CD4-positive, alpha-beta T cell treated with Interferon gamma for 1 hour (primary cell): ENCODE measurements at places on chromosomes 12 and 14.

- DNase-seq, result peak; percentile 12
Observed at GRCh38 chr12:91947459-91947858, 198.2 kb downstream of the BTG1 start.

- no peak for DNase-seq
Observed at GRCh38 chr14:22541721-22542120, 47.3 kb downstream of the DAD1 start.

- no peak for DNase-seq
Observed at GRCh38 chr12:47849261-47849660, 29.6 kb upstream of the HDAC7 start.

GRCh38 chr12:12689647-12690300 lies 6.2 kb downstream of the GPR19 start:
- no peak for DNase-seq

DNA sequence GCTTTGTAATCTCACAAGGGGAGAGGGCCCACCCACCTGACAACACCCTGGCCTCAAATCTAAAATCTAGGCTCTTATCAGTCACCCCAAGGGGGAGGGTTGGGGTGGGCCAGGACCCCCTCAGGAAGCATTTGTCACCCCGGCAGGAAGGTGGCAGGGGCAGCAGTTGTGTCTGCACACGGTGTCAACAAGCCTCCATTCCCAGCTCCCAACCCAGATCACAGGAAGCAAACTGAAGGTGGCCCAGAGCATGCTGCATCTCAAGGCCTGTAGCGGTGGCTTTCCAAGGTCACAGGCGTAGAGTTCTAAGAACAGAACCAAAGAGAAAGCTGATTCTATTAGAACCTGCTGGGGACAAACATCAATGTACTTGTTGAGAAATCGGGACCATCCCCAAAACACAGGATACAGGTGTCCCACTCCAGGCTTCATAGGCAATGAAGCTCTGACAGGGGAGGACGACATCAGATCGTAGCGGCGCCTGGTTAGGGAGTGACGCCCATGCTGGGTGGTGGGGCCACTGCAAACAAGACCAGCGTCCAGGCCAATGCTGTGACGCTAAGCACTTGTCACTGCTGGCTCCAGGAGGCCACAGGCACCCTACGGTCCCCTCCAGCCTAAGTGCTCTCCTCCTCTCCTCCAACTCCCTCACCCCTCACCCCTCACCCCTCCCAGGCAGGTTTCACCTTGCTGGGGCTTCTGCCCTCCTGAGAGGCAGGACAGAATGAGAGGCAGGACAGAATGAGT lies 52.9 kb downstream of the CCDC88C start:
- DNase-seq, result no peak

DNA sequence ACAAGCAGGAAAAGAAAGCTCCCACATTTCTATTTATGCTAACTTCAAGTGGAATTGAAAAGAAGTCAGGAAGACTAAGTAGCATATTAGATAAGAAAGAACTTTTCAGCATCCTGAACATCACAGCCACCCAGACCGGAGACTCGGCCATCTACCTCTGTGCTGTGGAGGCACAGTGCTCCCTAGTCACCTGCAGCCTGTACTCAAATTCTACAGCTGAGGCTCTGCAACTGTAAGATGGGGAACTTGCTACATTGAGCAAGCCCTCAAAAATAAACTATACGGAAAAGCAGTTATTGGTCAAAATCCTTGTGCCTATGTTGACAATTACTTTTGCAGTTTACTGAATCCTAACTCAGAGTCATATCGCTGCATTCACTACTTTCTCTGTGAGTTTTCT lies 361.9 kb downstream of the DAD1 start:
- no peak for DNase-seq

DNA sequence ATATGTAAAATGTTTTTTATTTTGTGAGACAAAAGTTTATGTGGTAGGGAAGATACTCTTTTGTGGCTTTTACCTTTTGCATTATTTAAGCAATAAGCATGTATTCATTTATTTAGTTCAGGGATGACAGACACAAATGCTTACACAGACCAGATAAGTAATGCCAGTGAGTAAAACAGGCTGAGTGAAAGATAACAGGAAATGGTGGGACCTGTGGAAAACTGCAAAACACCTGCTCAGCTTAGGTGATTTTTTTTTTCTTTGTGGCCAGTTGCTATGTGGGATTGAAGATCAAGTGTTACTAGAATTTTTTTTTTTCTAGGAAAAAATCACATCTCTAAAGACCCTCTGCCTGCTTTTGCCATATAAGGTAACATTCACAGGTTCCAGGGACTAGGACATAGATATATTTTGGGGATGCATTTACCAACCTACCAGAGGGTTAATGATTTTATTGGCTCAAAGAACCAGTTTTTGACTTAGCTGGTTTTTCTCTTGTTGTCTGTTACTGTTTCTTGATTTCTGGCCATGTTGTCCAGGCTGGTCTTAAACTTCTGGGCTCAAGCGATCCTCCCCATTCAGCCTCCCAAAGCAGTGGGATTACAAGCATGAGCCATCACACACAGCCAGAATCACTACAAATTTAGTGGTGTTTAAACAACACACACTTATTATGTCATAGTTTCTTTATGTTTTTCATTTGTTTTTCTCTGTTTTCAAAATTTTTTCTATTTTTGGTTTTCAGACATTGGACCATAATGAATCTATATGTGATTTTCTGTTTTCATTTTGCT lies 9.8 kb downstream of the PSMA6 start:
- DNase-seq, result no peak

DNA sequence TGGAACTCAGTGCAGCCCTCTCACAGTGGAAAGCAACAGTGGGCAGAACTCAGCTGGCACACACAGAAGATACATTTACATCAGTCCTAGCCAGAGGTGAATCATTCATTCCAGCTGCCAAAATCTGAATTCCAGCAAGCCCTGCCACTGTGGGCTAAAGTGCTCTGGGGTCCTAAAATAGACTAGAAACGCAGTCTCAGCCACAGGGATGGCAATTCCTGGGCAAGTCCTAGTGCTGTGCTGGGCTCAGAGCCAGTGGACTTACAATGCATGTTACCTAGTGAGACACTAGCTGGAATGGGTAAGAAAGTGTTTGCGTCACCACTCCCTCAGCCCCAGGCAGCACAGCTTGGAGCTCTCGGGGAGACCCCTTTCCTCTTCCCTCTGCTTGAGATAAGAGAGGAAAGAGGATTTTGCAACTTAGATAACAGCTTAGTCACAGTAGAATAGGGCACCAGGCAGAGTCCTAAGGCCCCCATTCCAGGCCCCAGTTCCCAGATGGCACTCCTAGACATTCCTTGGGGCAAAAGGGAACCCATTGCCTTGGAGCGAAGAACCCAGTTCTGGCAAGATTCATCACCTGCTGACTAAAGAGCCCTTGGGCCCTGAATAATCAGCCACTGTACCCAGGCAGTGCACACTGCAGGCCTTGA lies 592.9 kb downstream of the FSCB start:
- no peak for DNase-seq

DNA sequence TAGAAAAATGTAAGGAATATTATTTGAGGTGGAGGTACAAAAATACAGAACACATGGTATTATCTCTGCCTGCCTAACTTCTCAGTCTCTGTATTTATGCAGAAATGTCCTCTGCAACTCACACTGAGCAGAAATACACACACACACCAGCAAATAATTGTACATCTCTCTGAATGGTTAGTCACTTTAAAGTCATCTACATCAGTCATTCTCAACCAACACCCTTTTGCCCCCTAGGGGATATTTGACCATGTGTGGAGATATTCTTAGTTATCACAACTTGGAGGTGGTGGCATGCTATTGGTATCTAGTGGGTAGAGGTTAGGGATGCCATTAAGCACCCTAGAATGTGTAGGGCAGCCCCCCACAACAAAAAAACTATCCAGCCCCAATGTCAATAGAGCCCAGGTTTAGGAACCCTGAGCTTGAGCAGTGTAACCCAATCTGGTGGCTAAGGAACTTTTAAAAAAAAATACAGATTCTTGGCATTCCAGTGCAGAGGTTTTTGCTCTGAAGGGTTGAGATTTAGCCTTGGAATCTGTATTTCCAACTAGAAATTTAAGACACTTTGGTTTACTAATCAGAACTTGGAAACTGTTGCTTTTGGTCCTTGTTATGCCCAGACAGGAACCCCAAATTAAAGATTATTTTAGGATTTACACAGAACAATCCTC lies 183.8 kb downstream of the TBX5 start:
- no peak for DNase-seq

GRCh38 chr14:97387252-97387874 lies 590.2 kb downstream of the VRK1 start:
- no peak for DNase-seq

DNA sequence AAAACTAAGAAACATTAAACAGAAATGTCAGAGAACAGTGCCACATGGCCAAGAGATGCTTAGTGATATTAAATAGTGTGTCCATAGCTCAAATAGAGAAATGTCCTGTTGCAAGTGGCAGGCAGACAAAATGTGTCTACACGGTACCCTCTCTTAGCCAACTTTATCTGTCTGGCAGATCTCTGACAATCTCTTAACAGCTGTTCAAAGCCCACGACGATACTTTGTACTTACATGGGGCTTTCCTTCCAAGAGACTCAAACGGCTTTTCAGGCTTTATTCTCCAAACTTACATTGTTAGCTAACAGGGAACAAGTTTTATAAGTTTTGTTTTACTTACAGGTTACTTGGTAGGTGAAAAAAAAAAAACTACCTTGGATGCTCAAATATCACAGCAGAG lies 45.6 kb downstream of the ARMH4 start:
- DNase-seq, result no peak

GRCh38 chr12:33813536-33813935 lies 208.8 kb upstream of the ALG10 start:
- no peak for DNase-seq

GRCh38 chr14:38629412-38629811 lies 373.5 kb upstream of the CLEC14A start:
- DNase-seq, result no peak

DNA sequence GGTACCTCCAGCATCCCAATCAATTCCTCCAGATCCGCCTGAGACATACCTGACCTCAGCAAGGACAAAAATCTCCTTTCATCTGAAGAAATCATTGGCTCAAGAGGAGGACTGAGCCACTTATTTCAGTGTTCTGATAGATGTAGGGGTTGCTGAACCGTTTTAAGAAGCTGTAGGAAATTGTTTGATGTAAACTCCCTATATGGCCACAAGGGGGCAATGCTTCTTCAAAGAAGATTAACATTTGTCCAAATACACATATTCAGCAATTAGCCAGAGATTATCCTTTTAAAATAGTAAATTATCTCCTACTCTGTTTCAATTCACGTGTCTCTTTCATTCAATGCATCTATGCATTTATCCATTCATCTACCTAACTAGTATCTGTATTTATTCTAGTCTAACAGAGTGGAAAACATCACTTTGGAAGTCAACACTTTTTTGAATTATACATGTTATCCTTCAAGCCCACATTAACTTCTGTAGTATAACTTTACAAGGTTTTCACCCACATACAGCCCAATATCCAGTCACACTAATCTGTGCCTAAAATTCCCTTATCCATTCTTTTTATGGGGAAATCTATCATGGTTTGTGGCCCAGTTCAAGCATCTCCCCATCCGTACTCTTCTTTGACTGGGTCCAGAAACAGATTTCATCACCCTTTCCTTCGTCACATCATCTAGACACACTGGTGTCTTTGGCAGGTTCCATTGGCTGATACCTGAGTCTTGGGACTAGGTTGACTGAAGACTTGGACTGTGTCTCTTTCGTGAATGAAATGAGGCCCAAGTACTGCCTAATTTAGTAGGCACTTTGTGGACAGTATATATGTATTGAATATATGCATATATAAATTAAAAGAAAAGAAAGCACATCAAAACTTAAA lies 411.0 kb upstream of the OR4E1 start:
- no peak for DNase-seq

GRCh38 chr12:16586350-16587109 lies 19.4 kb downstream of the LMO3 start:
- no peak for DNase-seq

- DNase-seq, result no peak
Observed at GRCh38 chr12:104676636-104677035, 219.9 kb downstream of the CHST11 start.

DNA sequence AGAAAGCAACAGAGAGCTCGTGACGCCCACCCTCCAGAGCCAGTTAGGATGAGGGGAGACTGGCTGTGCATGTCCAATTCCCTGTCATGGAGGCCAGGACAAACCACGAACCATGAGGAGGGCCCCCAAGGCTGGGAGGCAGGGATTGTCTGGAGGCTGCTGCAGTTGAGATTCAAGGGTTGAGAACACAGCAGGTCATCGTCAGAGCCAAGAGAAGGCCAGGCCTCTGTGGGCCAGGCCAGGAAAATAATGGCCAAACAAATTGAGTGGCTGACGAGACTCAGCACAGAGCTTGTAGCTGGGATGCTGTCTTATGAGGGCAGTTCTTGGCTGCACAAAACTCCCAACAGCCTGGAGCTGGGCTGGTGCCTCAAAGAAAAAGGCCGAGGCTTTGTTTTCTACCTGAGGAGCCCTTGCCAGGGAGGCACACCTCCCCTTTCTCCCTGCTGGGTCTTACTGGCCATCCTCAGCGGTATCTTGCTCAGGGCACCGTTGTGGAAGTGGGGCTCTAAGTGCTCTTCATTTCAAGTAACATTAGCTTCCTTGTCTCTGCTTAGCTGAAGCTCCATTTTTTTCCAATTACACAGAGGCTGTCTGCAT lies 665.9 kb downstream of the BCL11B start:
- DNase-seq, result no peak

GRCh38 chr14:93035917-93036651 lies 79.6 kb downstream of the ITPK1 start:
- peak; percentile 27 for DNase-seq

- DNase-seq, result peak; percentile 16
Observed at GRCh38 chr14:49461529-49462401, 124.4 kb downstream of the RPS29 start.

GRCh38 chr12:116599285-116600136 lies 40.3 kb downstream of the MAP1LC3B2 start:
- DNase-seq, result peak; percentile 62

DNA sequence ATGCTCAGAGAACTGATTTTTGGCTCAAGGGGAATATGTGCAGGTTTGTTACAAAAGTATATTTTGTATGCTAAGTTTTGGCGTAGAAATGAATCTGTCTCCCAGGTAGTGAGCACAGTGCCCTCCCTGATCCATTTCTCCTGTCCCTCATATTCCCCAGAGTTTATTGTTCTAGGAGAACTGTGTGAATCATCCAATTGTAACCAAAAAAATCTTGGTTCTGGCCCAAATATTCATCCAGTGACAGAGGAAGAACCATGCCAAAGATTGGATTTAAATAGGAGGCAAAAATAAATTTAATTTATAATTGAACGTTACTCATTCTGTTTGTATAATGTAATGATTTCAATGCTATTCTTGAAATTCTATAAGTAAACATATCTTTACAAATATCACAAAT lies 4.8 kb downstream of the CATSPERB start:
- DNase-seq, result no peak

- DNase-seq, result no peak
Observed at GRCh38 chr12:14972816-14973215, at the start of gene PDE6H. Gene PDE6H, plus strand, starts transcription at chr12:14973042. Its CDS starts 4,971 bp downstream, at chr12:14978013.

GRCh38 chr14:55762595-55763232 lies 182.7 kb downstream of the KTN1 start:
- DNase-seq, result no peak

- no peak for DNase-seq
Observed at GRCh38 chr12:105041186-105041585, 43.1 kb downstream of the ALDH1L2 start.
